ENCODE measurements at places on chromosomes 3 and 15. TPM values are rescaled to one million over a fixed set of nuclear protein-coding genes. Genes with fewer than 3 reads are reported as not detected.

Gene SEMA7A
- 0.51 TPM for total RNA-seq

GRCh38 chr3:102297072-102297658 is 137.7 kb upstream of the ZPLD1 start:
- DNase-seq, result no peak

DNA sequence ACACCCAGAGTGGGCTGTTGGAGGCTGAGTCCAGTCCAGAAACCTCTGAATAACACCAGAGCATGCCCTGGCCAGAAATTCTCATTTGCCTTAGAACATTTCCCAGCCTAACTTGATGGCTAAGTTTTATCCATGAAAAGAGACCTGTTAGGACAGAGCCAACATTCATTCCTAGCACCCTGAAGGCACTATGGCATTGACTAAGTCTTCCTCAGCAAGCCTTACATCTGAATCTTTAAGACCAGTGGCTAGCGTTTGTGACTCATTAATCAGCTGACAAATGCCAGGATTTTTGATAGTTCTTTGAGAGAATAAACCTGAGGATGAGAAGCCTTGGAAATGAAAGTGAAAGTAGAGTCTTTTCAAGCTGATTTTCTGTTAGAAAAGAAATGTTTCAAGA is 1087.1 kb upstream of the ALCAM start:
- no peak for DNase-seq

Gene ROBO2
- not detected for total RNA-seq

DNA sequence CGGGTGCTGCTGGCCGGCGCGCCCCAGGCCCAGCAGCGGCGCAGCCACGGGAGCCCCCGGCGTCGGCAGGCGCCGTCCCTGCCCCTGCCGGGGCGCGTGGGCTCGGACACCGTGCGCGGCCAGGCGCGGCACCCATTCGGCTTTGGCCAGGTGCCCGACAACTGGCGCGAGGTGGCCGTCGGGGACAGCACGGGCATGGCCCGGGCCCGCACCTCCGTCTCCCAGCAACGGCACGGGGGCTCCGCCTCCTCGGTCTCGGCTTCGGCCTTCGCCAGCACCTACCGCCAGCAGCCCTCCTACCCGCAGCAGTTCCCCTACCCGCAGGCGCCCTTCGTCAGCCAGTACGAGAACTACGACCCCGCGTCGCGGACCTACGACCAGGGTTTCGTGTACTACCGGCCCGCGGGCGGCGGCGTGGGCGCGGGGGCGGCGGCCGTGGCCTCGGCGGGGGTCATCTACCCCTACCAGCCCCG is 777 bp downstream of the LOXL1 start:
- peak; percentile 37 for DNase-seq

GRCh38 chr3:11120091-11120805 is 34.0 kb upstream of the HRH1 start:
- peak; percentile 18 for DNase-seq

Gene ITIH4
- total RNA-seq, result 0.39 TPM

GRCh38 chr3:69763458-69763857 is 24.2 kb downstream of the MITF start:
- DNase-seq, result peak; percentile 30

Gene ARPIN
- 10.7 TPM for total RNA-seq

DNA sequence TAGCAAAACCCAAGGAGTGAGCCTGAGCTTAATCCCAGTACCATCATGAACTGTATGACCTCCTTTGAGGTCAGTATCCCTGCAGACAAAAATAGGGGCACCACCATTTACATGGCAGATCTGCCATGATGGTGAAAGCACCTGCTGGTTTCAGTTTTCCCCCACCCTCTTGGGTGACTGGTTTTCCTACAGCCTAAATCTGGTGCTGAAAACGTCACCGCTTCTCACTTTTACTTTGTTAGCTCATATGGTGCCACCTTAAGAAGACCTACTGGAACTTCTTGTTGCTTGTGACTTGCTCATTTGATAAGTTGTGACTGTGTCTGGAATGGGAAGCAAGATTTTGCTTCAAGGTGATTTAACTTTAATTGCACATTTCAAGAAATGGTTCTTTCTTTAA is 5.1 kb downstream of the PPP1R2 start:
- DNase-seq, result no peak

Gene DCBLD2
- 19.4 TPM for total RNA-seq

GRCh38 chr3:138452436-138452835 is 18.0 kb downstream of the ESYT3 start:
- no peak for DNase-seq

GRCh38 chr3:78077178-78077577 is 1037.3 kb downstream of the ROBO2 start:
- DNase-seq, result no peak

DNA sequence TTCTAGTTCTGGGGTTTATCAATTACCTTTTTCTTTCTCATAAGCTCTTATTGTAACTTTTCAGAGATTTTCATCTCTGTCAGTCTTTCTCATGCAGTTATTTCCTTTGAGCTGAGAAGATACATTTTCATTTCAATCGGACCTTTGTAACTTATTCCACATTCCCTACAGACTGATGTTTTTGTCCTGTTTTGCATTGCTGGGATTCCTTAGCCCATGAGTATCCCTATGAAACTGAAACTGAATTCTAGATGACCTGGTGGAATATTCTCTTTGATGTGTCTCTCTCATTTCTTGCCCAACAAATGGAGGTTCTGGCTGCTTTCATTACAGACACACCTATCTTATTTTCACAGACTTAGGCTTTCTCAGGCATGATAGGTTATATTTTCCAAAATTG is 10.5 kb upstream of the EPHA6 start:
- DNase-seq, result no peak

DNA sequence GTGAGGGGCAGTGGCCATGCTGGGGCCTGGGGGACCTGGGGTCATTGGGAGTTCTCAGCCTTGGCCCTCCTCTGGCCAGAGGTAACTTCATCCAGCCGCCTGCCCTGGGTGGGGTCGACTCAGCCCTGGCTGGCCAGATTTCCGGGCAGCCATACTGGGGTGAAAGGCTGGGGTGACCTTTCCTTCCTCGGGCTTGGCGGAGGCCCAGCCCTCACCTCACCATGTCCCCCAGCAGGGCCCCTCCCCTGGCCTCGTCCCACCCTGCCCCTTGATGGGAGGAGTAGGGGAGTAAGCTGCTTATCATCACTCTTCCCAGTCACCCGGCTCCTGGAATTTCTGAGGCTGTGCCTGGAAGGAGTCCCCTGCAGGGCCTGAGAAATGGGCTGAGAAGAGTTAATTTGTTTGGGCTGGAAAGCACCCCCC is 5.4 kb downstream of the SEMA3F start:
- no peak for DNase-seq

Gene CDHR4
- total RNA-seq, result not detected

GRCh38 chr3:72031581-72031980 is 246.6 kb upstream of the PROK2 start:
- no peak for DNase-seq

Gene PLD1
- total RNA-seq, result 62.2 TPM

DNA sequence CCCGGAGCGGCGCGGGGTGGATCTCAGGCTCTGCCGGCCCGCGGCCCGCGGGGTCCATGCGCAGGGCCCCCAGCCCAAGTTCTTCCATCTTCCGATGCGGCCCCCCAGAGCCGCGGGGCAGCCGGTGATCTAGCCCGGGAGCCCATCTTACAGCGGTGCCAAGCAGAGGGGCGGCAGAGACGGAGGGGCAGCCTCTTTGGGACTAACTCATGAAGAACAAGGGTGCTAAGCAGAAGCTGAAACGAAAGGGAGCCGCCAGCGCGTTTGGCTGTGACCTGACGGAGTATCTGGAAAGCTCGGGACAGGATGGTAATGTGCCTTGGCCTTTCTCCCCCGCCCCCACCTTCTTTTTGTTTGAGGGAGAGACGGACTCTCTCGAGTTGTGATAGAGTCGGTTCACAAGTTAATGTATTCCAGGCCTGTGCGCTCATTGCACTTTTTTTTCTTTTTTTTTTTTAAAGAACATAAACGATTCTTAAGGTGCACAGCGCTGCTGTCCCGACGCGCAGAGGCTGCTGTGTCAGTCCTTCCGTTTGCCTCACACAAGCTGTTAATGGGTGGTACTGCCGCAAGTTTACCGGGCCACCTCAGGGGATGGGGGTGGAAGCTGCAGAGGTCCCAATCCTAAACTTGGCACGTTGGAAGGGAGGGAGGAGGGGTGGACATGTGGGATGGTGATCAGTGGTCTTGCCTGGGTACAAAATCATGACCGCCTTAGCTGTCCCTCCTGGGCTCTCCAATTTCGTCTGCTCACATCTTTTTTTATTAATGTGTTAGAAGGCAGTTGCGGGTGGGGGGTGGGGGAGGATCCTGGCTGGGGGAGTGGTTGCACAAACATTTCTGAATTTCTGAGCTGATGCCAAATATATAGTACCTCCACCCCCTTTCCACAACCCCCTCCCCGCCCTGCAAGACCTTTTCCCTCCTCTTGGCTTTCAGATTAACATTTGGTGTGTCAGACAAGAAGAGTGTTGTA is 801 bp downstream of the ARHGAP31 start:
- no peak for DNase-seq

- DNase-seq, result no peak
Measured at GRCh38 chr3:189834462-189834861, 203.3 kb downstream of the TP63 start.

DNA sequence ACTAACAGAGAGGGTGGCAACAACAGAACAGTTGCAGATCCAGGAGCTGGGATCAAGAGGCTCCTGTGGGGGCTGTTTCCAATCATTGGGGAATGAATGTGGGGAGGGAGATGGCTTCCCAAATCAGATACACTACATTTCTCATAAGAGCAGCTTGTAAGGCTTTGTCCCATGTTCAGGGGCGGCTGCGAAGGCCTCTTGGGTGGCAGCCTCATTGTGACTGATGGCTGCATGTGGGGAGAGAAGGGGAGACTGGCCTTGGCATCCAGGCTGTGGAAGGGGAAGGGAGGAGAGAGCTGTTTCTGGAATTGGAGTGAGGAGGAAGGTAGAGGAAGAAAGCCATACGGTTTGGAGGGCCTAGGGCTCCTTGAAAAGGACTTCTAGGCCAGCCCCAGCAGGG is 326.6 kb upstream of the RGMA start:
- no peak for DNase-seq

Gene GPR27
- not detected for total RNA-seq

DNA sequence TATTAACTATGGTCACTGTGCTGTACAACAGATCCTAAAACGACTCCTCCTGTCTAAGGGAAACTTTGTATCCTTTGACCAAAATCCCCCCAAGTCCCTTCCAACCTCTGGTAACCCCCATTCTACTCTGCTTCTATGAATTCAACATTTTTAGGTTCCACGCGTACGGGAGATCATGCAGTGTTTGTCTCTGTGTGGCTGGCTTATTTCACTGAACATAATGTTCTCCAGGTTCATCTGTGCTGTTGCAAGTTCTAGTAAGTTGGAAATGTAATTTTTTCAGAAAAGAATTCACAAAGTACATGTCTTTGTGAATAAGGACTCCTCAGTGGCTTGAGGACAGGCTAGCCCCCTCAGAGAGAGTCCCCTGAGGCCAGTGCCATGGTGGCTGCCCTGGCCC is 66.1 kb downstream of the ATP10A start:
- no peak for DNase-seq

DNA sequence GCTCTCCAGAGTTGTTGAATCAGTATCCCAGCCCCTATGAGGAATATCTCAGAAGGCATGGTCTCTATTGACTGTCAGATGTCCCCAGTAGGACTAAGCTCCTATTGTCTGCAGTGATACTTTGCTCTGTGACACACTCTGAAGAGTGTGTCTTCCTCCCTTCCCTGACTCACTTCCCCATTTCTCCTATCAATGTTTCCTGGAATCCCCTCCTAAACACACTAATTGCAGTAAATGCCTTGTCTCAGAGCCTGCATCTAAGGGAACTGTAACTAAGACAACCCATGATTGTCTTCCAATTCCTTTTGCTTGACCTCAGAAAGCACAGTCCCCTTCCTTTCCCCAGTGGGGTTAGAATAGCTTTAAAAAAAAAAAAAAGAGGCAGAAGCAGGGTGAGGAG is 397.3 kb upstream of the PROK2 start:
- no peak for DNase-seq

Gene NAA80
- 4.0 TPM for total RNA-seq

- no peak for DNase-seq
Measured at GRCh38 chr15:42194513-42194912, 13.6 kb downstream of the VPS39 start.

DNA sequence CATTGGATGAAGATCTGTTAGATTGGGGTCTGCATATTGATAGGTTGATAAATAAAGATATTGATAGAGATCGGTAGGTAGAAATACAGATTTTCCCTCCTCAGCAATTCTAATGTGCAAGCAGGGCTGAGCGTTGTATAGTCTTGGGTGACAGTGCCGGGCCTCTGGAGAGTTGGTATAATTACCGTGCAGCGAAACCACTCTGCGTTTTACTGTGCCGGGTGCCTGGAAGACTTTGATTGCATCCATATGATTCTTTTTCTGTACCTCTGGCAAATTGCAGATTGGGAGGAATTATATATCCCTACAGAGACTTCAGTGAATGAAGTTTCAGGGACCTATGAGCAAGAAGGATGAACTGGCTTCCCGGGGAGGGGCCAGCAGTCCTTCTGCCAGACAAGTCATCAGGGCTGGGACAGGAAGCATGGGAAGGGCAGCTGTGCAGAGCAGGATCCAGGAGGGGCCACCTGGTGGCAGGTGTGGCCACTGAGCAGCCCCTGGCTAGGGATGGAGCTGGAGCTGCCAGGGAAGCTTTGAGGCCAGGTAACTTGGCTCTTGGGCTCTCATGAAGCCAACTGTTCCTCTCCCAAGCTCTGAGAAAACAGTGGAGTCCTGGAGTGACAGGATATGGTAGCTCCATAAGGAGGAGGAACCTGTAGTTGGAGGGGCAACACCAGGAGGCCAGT is 132.5 kb downstream of the APBA2 start:
- no peak for DNase-seq

- no peak for DNase-seq
Measured at GRCh38 chr15:29903785-29904464, 81.7 kb upstream of the TJP1 start.

Gene ULK3
- total RNA-seq, result 15.9 TPM

DNA sequence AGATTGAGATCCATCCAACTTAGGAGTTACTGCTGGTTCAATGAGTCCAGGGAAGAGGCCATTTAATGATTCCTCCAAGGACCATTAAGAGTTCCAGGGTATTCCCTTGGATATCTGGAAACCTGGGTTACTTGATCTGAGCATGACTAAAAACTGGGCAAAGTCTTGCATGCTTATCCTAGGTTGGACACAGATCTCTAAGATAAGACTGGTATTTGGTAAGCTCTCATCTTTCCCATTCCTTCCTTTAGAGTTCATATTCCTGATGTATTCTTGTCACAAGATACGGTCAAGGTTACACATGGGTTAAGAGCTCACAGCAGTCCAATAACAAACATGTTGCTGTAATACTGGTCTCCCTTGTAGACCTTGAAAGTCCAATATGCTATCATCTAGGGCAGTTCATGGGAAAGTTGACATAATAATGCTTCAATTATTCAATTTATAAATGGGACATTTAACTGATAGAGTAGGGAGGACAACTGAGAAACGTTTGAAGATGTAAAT is 301.7 kb downstream of the TIGIT start:
- no peak for DNase-seq

Gene TMOD2
- total RNA-seq, result 19.1 TPM

- no peak for DNase-seq
Measured at GRCh38 chr3:134059035-134059601, 29.4 kb upstream of the SLCO2A1 start.

Gene UBA7
- total RNA-seq, result 37.4 TPM

- DNase-seq, result no peak
Measured at GRCh38 chr3:124879337-124879680, 7.9 kb downstream of the ITGB5 start.

All from dermis microvascular lymphatic vessel endothelial cell (primary cell).